ENCODE measurements at places on chromosomes 3 and 15. TPM values are rescaled to one million over a fixed set of nuclear protein-coding genes. Genes with fewer than 3 reads are reported as not detected.

KLHDC8B gene
- total RNA-seq, result 41.6 TPM

CHST13 gene
- total RNA-seq, result not detected

MOBP gene
- not detected for total RNA-seq

CCR3 gene
- not detected for total RNA-seq

GOLGA8R gene
- total RNA-seq, result 0.66 TPM

PAQR9 gene
- not detected for total RNA-seq

SCAANT1 gene
- total RNA-seq, result not detected

ADAMTSL3 gene
- total RNA-seq, result not detected

FXR1 gene
- total RNA-seq, result 108 TPM

FAM3D gene
- total RNA-seq, result not detected

RHCG gene
- total RNA-seq, result not detected
